ENCODE measurements at places on chromosomes 12 and 14.

DNA sequence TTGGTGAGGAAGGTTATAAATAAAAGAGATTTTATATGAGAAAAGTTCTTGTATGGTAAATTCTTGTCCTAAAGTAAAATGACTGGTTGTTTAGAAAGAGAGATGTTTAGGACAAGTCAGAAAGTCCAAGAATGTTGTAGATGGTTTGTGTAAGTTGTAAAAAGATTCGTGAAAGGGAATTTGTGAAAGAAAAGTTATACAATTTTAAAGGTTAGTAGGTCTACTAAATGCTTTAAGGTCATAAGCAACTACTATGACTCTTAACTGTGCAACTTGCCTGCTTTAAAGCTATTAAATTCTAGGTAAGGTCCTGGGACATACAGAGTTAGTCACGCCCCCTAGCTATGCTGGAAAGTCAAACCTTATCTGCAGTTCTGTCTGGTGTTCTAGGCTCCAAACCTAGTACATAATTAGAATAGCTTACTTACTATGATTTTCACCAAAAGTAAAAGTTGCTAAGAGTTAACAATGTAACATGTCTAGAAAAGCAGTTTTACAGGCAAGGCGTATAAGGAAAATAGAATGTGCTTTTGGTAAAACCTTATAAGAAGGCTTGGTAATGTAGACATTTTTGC, 11.2 kb upstream of the DHRS2 start:
- DNase-seq = no peak

- DNase-seq = peak; percentile 31
Measured at GRCh38 chr12:128976120-128976738, 123.0 kb downstream of the GLT1D1 start.

GRCh38 chr12:28578833-28579252, 388.6 kb downstream of the CCDC91 start:
- DNase-seq = no peak

DNA sequence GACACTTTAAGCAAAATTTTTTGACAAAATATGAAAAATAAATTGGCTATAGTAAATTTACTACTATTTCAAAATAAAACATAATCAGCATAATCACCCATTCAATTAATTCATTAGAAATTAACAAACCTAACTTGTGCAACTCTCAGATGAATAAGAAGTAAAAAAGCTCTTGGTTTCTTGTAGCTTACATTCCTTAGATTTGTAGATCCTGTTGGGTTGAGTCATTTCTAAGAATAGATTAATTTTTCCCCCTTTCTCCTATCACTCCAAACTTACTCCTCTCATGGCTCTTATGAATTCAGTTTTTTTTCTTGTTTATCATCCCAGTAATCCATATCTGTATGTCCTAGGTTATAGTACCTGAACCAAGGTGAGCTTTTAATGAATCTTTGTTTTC, 230.9 kb upstream of the LRIG3 start:
- DNase-seq = no peak

GRCh38 chr14:59583755-59584154, 7.1 kb upstream of the CCDC175 start:
- DNase-seq = no peak

DNA sequence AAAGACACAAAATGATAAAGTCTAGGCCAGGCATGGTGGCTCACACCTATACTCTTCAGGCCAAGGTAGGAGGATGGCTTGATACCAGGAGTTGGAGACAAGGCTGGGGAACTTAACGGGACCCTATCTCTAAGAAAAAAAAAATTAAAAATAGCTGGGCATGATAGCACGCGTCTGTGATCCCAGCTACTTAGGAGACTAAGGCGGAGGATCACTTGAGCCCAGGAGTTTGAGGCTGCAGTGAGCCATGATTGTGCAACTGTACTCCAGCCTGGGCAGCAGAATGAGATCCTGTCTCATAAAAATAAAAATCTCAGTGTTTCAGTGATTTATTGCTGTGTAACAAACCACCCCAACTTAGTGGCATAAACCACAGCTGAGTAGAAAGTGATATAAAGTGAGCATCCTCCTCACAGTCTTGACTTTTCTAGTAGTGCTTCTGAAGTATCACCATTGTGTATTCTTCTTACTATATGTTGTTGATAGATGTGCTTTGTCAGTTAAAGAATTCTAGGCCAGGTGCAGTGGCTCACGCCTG, 10.6 kb upstream of the ATF1 start:
- DNase-seq = no peak

DNA sequence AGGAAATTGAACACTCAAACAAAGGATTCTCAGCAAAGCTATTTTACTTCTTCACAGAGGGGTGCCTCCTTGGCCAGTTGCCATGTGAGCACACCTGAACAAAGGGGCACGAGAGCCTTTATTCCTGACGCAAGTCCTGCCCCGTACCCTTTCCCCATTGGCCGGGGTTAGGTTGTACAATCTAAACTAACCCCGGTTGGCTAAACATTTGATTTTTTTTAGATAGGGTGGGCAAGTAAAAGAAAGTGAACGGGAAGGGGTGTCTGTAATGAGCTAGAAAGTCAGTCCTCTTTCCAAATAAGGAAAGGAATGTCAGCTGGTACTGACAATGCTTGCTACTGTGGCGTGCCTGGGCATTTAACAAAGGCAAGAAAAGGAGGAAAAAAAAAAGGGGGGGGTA, 135.5 kb upstream of the CDKN3 start:
- no peak for DNase-seq

DNA sequence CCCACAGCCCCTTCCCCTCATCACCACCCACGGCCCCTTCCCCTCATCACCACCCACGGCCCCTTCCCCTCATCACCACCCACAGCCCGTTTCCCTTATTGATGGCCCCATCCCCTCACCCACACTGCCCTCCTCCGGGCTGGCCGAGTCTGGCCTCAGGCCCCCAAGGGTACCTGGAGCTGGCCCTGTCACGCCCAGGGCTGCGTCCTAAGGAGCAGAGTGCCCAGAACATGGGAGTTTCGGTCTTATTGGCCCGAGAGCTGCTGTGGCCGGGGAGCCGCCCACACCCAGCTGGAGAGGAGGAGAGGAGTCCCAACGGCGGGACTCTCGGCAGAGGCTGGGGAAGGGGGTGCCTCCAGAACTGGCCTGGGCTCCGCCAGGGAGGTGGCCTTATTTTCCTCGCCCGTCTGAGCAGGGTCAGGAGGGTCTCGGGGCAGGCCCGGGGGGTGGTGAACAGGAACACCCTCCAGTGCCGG, 182.3 kb downstream of the KIF26A start:
- no peak for DNase-seq

GRCh38 chr12:21773263-21773741, 1.2 kb downstream of the KCNJ8 start:
- DNase-seq = peak; percentile 78

GRCh38 chr12:117646520-117646919, 285.1 kb upstream of the NOS1 start:
- DNase-seq = no peak

DNA sequence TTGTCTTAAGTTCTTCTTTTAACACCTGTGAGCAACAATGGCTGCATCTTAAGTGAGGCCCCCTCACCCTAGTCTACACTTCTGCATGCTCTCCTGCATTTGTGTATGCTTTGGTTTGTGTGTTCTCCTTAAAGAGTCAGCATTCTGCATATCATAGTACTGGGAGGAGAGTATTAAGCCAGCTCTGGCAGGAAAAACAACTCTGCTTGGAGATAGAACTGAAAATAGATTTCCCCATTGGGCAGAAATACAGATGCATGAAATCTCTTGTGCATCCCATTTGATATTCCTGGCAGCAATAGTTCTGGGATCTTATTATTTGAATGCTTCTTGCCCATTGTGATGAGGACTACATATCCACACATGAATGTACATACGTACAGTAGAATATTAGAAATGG, 70.6 kb upstream of the PRICKLE1 start:
- DNase-seq = peak; percentile 83

GRCh38 chr14:70652871-70653270, 11.2 kb downstream of the TTC9 start:
- DNase-seq = no peak

DNA sequence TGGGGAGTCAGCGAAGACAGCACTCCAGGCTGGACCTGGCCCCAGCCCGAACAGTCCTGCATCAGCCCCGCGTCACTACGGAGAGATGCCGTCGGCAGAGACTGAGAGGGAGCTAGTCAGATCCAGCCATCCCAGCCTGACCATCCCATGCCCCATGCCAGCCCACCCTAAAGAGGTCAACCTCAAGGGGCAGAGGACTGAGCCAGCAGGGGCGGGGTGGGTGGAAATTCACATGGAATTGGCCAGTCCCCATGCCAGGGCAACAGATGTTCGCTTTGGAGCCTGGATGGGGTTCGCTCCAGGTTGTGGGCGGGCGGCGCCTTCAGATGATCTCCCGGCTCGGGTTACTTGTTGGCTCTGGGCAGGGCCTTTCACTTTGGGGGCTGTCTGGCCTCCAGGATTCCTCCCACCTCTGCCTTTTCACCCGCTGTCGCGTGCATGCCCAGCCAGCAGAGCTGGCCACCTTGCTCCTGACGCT, 154.3 kb downstream of the TSPAN9 start:
- peak; percentile 73 for DNase-seq

DNA sequence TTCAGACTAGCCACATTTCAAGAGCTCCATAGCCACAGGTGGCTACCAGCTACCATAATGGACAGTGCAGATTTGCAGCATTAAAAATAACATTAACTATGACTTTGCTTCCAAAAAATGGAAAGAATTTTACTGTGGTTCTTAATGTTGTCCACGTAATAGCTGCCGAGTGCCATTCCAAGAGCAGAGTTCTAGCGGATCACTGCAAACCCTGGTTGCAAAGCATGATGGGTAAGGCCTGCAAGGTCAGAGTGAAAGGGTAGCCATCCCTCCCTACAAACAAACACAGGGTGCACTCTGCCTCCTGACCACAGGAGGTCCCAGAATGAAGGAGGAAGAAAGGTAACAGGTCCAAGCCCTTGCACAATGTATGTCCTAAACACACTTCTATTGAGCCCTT, 157.6 kb downstream of the DPF3 start:
- no peak for DNase-seq

GRCh38 chr14:71610797-71611196, 321.4 kb upstream of the RGS6 start:
- DNase-seq = no peak

DNA sequence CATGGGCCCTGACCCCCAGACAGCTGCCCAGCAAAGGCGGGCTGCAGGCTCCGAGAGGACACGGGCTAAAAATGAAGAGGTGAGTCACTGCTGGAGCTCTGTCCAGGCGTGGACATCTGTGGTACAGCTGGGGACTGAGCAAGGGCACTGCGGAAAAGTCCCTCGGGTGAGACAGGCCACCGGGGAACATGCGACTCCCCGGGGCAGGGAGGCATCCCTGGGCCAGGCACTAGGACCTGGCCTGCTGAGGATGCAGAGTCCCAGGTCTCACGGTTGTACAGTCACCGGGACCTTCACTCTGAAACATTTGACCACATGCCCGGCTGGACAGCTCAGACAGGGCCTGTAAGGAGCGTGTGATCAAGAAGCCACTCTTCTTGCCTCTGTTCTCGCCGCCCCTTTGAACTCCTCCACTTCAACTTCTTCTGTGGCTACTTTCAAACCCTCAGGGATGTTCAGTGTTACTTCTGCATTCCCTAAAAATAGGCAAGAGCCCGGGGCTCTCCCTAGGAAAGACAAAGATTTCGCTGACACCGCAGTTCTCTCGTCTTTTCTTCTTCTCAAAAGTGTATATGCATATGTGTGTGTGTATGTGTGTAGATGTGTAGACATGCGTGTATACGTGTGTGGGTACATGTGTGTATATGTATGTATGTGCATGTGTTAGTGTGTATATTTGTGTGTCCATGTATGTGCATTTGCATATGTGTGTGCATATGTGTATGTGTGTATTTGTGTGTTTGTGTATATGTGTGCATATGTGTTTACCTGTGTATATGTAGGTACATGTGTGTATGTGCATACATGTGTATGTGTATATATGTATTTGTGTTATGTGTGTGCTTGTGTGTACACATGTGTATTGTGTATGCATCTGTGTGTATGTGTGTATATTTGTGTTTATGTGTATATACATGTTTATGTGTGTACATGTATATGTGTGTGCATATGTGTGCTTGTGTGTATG, 5.0 kb upstream of the RFLNA start:
- DNase-seq = peak; percentile 37

- no peak for DNase-seq
Measured at GRCh38 chr12:130366159-130366558, 28.5 kb downstream of the PIWIL1 start.

DNA sequence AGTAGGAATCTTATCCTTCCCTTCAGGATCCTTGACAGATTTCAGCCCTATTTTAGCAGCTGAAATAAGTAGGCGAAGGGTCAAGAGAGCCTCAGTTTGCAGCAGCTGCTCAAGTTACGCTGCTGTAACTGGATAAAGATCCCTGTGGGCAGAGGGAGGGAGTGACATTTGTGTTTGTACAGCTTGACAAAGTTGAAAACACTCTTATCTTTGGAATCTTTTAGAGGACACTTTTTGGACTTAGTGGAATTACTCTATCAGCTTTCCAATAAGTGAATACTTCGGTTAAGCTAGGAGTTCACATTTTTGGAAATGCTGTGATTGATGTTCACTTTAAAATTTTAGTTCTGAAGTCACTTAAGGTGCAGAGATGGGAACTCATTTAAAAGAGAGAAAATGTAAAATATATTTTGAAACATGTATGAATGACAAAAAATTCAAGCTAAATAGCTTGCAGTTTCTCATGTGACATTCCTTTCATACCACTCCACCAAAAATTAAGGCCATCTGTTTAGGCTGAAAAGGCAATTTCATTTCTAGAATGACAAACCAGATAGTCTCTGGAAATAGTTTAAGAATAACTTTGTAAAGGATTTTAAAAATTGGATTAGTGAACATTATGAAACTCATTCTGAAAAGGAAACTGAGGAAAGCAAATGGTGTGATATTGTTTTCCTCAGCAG, 55.2 kb downstream of the SLC38A4 start:
- peak; percentile 69 for DNase-seq

GRCh38 chr12:52862023-52862422, 13.2 kb upstream of the KRT78 start:
- DNase-seq = no peak

GRCh38 chr12:71726548-71726947, 28.1 kb upstream of the RAB21 start:
- no peak for DNase-seq

GRCh38 chr12:78880078-78880477, 15.5 kb downstream of the SYT1 start:
- no peak for DNase-seq

DNA sequence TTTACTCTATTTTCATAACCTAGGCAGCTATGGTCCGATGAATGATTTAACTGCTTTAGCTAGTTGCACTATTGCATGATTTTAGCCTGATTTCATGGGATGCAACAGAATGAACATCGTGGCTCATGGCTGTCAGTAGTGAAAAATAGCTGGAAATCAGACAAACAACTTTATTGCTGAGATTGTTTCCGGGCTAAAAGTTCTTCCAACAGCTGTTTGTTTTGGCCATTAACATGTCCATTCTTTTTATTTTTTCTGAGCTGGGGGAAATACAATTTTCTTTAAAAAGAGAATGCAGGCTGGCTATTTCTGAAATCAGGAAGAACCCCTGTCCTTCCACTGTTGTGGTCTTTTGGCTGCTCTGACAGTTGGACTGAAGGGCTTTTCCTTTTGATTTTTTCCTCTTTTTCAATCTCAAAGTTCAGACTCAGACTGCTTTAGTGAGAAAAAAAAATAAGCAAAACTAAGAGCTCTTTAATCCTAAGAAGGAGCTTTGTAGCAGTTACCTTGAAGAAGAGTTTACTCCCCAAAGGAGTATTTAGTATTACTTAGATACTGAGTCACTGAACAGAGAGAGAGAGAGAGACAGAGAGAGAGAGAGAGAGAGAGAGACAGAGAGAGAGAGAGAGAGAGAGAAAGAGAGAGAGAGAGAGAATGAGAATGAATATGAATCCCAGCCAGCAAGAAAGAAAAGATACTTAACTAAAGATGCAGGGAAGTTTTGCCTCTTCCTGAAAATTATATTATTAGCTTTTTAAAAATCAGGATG, at the start of gene NAV3:
Gene NAV3, plus strand, starts transcription at position 312 of the 769 bp plus-strand sequence. CDS start 568 bp downstream, outside the sequence.
- peak; percentile 91 for DNase-seq

Measured in muscle of back (tissue), 13 donors.